ENCODE measurements at places on chromosomes 6 and 20. TPM values are rescaled to one million over a fixed set of nuclear protein-coding genes. Genes with fewer than 3 reads are reported as not detected.

Gene PDE10A
- 14.0 TPM for total RNA-seq

Gene TRPC4AP
- 64.0 TPM for total RNA-seq

Gene MAPK13
- total RNA-seq: 12.2 TPM

Gene TBXT
- not detected for total RNA-seq

Gene MCHR2
- total RNA-seq: not detected

Gene SLC22A16
- total RNA-seq: 1.3 TPM

Gene ZSCAN23
- 7.3 TPM for total RNA-seq

Gene UST
- total RNA-seq: 15.0 TPM

Gene EEF1A2
- total RNA-seq: 858 TPM

Gene TPD52L1
- 75.4 TPM for total RNA-seq

Gene EYS
- total RNA-seq: 1.0 TPM

Gene VGLL2
- 18.4 TPM for total RNA-seq

Gene PBOV1
- not detected for total RNA-seq
